ENCODE measurements at places on chromosomes 4 and X.

GRCh38 chrX:3450881-3451570 lies 104.6 kb upstream of the MXRA5 start:
- DNase-seq: no peak

DNA sequence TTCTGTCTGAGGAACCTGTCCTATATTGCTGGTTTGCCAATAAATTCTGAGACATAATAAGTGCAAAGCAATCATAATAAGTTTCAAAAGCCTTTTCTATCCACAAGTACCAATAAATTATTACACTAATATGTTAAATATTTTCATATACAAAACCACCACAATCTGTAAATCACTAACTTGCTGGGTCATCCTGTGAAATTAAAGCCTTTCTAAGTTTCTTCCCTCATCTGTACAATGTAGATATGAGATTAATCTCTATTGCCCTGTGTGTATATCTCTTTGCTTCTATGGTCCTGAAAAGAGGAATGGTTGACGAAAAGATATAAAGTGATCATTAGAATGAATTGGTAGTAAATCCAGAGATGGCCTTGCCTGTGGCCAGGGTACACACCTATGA lies 231.6 kb downstream of the NR3C2 start:
- DNase-seq: no peak

- DNase-seq: peak; percentile 48
Observed at GRCh38 chrX:15151267-15152186, 118.4 kb downstream of the ASB9 start.

- DNase-seq: no peak
Observed at GRCh38 chr4:1502501-1502886, 96.3 kb upstream of the NKX1-1 start.

DNA sequence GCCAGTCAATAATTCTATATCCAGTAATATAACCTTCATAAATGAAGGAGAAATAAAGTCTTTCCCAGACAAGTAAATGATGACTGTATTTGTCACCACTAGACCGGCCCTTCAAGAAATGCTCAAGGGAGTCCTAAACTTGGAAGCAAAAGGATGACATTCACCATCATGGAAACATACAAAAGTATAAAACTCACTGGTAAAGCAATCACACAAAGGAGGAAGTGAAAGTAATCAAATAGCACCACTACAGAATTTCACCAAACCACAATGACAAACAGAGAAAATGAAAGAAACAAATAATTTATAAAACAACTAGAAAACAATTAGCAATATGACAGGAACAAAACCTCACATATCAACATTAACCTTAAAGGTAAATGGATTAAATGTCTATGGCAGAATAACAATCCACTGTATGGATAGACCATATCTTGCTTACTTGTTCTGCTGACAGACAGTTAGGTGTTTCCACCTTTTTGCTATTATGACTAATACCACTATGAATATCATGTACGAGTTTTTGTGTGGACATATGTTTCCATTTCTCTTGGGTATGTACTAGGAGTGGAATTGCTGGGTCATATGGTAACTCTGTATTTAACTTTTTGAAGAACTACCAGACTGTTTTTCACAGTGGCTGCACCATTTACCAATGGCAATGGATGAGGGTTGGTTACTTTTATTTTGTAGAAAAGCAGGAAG lies 44.9 kb downstream of the NAT8L start:
- DNase-seq: no peak

- no peak for DNase-seq
Observed at GRCh38 chr4:169660929-169661328, 40.6 kb downstream of the CLCN3 start.

DNA sequence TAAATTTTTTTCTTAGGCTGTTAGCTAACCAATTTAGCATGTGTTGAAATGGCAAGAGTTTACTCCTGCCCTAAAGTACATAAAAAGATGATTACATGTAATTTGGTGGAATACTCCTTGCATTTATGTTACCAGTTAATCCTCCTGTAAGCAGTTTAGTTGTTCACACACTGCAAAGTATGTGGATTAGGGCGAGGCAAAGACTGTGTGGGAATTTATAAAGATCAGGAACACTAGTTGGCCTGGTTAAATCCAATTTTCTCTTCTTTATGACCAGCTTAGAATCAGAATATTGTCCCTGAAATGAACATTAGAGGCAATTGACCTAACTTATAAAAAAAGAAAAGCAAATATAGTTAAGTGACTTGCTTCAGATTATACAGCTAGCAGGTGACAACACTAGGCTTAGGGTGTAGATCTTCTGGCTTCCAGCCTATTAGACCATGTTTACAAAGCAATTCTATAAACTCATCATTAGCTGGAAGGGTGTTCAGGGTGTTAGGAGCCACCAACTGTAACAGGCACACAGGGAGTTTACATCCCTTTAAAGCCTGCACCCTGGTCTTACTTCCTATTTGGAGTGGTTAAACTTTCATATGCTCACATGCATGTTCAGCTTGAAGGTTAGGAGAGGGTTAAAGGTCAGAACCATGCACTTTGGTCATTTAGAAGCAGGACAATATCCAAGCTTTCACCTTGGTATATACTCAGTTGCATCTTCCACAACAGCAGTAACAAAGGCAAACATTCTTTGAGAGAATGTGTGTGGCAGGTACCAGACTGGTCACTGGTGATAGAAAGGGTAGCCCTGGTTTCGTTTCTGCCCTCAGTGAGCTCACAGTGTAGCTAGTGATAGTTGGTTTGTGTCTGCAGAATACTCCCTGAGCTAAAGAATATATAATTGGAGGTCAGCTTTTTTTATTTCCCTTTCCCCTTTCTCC lies 72.6 kb downstream of the GC start:
- DNase-seq: no peak

- no peak for DNase-seq
Observed at GRCh38 chrX:150081076-150081475, 142.8 kb upstream of the EOLA2 start.

DNA sequence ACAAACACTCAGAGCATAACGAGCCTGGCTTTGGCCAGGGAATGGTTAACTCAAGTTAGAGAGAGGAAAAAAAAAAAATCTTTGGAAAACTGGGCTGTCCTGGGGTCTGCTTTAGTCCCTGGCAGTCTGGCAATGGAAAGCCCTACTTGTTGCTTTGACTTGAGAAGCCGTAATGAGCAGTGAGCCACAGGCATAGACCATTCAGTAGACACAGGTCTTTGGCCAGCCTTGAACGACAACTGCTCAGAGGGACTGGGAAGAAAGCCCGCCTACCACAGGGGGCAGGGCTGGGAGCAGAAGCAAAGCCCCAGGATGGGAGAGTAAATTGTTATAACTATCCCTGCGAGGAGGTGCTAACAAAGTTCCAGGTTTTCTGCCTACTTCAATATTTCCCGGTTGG lies 25.9 kb downstream of the SLC25A43 start:
- DNase-seq: no peak

- no peak for DNase-seq
Observed at GRCh38 chrX:53383376-53384076, 38.9 kb downstream of the SMC1A start.

DNA sequence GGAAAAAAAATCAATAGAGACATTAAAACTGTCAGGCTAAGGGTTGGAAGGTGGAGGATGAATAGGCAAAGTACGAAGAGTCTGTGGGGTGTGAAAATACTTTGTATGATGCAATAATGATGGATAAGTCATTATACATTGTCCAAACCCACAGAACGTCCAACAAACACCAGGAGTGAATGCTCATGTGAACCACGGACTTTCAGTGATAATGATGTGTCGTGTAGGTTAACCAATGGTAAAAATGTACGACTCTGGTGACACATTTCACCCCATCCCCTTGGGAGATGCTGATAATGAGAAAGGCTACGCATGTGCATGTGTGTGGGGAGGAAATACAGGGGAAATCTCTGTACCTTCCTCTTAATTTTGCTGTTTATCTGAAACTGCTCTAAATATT lies 665.2 kb downstream of the FAT4 start:
- no peak for DNase-seq

DNA sequence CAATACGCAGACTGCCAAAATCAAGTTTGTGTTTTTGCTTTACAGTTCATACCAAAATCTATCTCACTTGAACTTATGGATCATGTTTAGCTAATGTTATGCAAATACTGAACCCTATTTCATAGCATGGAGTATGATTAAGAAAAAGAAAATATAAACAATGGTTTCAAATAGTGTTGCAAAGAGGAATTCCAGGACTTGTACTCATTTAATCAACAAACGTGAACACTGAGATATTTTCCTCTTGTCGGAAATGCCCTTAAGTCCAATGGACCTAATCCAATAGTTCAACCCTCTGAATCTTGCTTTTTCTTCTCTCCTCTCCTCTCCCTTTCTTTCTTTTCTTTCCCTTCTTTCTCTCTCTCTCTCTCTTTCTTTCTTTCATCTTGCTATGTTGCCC lies 30.8 kb downstream of the RASL11B start:
- no peak for DNase-seq

DNA sequence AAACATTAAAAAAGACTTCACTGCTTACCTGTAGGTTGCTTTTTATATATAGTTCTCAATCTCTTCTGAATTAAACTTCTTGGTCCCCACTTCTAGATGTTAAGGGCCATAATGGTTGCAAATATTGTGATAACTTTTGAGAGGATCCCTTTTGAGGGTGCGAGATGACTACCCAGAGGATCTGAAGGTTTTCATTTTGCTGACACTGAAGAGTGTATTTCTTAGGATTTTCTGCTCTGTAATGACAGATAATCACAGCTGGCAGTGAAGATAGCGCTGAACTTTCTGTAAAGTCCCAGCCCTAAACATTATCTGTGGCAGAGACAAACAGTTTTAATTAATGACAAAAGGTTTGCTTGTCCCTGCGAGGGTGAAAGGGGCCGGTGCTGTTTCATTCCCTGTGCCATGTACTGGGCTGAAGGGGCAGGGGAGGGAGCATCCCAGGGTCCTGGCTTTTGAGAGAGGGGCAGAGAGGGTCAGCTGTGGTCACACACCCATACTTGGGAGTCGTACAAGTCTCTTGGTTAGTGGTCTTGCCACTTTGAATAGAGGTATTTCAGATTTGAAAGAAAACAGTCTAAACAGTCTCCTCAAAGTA lies 22.2 kb downstream of the CLCN4 start:
- no peak for DNase-seq

DNA sequence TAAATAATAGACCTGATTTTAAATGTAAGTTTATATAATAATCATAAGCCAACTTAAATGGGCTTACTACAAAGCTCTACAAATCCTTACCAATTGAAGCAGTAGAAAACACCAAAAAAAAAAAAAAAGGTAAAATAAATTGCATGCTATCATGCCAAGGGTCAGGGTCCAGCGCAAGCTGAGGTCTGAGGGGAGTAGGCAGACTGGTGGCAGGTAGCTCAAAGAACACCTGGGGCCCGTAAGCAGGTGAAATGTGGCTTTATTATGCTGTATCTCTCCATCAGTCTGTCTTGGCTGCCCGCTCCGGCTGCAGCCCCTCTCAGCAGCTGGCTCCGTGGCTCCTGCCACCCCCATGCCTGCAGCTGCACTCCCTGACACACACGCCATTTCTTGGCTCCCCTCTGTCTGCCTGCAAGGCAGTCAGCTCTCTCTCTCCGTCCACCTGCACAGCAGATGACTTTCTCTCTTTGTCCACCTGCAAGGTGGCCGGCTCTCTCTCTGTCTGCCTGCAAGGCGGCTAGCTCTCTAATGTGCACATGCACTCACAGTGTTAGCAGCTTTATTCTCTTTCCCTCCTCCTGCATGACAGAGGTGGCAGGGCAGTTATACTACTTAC lies 209.4 kb upstream of the UGT8 start:
- DNase-seq: no peak

- DNase-seq: peak; percentile 3
Observed at GRCh38 chrX:119870626-119871131, 854 bp downstream of the RNF113A start.

GRCh38 chr4:152117054-152117453 lies 356.2 kb upstream of the GATB start:
- no peak for DNase-seq

DNA sequence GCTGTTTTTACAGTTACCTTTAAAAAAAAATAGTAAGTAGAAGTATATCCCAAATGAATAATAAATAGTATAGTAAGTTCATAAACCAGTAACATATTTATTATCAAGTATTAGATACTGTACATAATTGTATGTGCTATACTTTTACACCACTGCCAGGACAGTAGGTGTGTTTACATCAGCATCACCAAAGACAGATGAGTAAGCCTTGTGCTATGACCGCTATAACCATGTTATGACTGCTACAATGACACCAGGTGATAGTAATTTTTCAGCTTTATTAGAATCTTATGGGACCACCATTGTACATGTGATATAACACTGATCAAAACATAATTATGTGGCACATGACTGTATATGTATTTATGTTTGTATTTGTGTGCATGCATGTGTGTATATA lies 27.3 kb downstream of the PABPC4L start:
- no peak for DNase-seq

DNA sequence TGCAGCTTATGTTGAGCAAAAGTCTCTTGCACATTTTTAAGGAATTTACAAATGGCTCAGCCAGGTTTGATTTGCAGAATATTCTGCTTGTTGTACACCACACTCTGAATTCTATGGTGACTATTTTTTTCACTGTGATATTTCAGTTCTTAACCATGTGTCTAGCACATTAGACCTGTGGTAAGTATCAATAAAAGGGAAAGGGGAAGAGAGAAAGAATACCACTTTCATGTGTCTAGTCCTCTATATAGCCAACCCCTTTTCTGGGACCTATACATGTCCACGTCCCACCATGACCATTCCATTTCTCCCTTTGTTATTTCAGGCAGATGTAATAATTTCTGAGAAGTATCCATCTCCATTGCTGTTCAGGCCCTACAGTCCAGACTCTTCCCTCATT lies 121.3 kb upstream of the PNPLA4 start:
- no peak for DNase-seq

DNA sequence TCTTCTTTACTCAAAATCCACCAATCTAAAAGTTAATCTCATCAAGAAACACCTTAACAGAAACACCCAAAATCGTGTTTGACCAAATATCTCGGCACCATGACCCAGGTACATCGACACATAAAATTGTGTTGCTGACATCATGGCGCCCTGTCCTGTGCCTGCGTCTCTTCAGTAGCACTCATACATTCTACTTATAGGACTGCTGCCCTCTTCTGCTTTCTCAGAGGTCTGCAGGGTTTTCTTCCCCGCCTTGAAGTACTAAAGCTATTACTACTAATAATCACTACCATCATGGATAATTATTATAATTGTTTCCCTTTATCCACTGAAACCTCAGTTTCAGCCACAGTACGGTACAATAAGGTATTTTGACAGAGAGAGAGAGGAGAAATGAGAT lies 1403.1 kb upstream of the TENM3 start:
- no peak for DNase-seq

Measured in HT1080 (cell line).